T-helper 2 cell treated with Interferon-gamma antibody and Interleukin-4, amounts not matched to agents 5 μg/mL and 100 μg/mL, for 36 hours (primary cell): ENCODE measurements at places on chromosomes 4 and X.

GRCh38 chrX:123801901-123802300 is 58.0 kb upstream of the XIAP start:
- peaks cover 5% of the 10 kb centered on the region for H3K4me1 ChIP-seq
- H3K36me3 ChIP-seq = no peaks in the 10 kb centered on the region
- no peak overlapping the region for H3K4me3 ChIP-seq
- H3K27ac ChIP-seq = no peak overlapping the region
- H3K27me3 ChIP-seq = no peaks in the 10 kb centered on the region
- DNase-seq = no peak

- no peak overlapping the region for H3K4me3 ChIP-seq
- H3K27me3 ChIP-seq = no peaks in the 10 kb centered on the region
- H3K27ac ChIP-seq = no peak overlapping the region
- no peaks in the 10 kb centered on the region for H3K36me3 ChIP-seq
- H3K4me1 ChIP-seq = no peaks in the 10 kb centered on the region
Observed at GRCh38 chrX:29274517-29274916, 687.3 kb downstream of the IL1RAPL1 start.

GRCh38 chr4:125315576-125316400 is 1.0 kb downstream of the FAT4 start:
- no peak overlapping the region for H3K27ac ChIP-seq
- H3K4me3 ChIP-seq = peak overlapping the region; percentile 83
- H3K27me3 ChIP-seq = peaks cover 50% of the 10 kb centered on the region
- peaks cover 22% of the 10 kb centered on the region for H3K4me1 ChIP-seq

- H3K4me1 ChIP-seq = peaks cover 39% of the 10 kb centered on the region
- H3K4me3 ChIP-seq = no peak overlapping the region
- H3K36me3 ChIP-seq = peaks cover 19% of the 10 kb centered on the region
- DNase-seq = no peak
Observed at GRCh38 chrX:19630228-19630627, 114.9 kb upstream of the MAP3K15 start.

- DNase-seq = no peak
- no peaks in the 10 kb centered on the region for H3K36me3 ChIP-seq
Observed at GRCh38 chr4:143372093-143372915, 35.6 kb downstream of the GAB1 start.

GRCh38 chr4:187586892-187587291 is 408.7 kb upstream of the ZFP42 start:
- no peak overlapping the region for H3K4me3 ChIP-seq
- DNase-seq = no peak
- H3K36me3 ChIP-seq = no peaks in the 10 kb centered on the region
- H3K27ac ChIP-seq = no peak overlapping the region

DNA sequence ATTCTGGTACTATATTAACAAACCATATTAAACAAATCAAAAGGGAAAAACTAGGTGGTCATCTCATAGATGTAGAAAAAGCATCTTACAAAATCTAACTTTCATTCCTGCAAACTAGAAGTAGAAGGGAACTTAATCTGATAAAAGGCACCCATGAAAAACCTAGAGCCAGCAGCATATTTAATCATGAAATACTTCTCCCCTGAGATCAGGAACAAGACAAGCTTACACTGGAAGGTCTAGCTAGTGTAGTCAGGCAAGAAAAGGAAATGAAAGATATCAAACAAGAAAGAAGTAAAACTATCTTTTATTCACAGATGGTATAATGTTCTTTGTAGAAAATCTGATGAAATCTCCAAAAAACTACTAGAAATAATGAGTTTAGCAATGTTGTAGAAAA is 41.2 kb downstream of the ATP10D start:
- no peaks in the 10 kb centered on the region for H3K27me3 ChIP-seq
- H3K27ac ChIP-seq = no peak overlapping the region
- H3K4me1 ChIP-seq = peaks cover 18% of the 10 kb centered on the region
- H3K4me3 ChIP-seq = no peak overlapping the region

- no peak overlapping the region for H3K27ac ChIP-seq
- no peaks in the 10 kb centered on the region for H3K4me1 ChIP-seq
- no peaks in the 10 kb centered on the region for H3K36me3 ChIP-seq
- no peak for DNase-seq
- peaks cover 8% of the 10 kb centered on the region for H3K27me3 ChIP-seq
- no peak overlapping the region for H3K4me3 ChIP-seq
Observed at GRCh38 chr4:76233529-76233928, 18.0 kb upstream of the FAM47E start.

DNA sequence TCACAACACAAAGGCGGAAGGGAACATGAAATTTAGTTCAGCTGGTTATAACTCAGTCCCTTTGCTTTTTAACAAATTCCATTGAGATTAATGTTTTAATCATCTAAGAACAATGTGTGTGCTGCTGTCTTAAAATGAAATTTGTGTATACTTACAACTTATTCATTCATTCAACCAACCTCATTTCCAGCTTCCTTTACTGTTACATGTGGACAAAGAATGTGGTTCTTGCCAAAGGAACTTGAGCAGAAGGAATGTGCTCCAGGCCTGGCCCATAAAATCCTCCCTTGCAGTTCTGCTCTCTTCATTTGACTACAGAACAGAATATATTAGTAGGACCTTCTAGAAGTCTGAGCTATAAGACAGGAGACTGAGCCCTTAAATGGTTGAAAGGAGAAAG is 176.8 kb upstream of the GLRA2 start:
- no peaks in the 10 kb centered on the region for H3K27me3 ChIP-seq
- H3K4me1 ChIP-seq = no peaks in the 10 kb centered on the region
- H3K4me3 ChIP-seq = no peak overlapping the region
- no peak for DNase-seq
- no peak overlapping the region for H3K27ac ChIP-seq

DNA sequence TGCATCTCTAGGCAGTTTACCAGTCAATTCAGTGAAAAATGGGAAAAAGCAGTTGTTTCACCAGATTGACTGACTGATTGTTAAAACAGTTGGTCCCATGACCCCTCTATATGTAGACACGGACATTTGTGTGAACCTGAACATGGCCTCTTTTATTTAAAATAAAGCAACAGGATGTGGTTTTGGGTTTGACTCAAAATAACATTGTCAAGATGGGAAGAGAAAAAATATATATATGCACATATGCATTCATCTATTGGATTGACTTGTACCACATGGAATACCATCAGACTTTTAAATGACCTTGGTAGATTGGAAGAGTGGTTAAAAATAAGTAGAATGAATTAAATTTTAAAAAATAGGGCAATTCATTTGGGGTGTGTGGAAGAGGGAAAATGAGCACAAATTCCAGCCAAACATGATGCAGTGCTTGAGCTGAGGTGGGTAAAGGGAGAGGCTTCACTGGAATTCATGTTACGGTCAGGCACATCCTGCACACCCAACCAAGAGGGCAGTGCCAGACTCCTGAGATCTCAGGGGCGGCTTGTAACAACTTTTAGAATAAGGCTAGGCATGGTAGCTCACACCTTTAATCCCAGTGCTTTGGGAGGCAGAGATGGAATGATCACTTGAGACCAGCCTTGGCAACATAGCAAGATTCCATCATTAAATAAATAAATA is 560.7 kb upstream of the TENM3 start:
- no peak overlapping the region for H3K27ac ChIP-seq
- H3K36me3 ChIP-seq = no peaks in the 10 kb centered on the region
- no peak for DNase-seq
- no peaks in the 10 kb centered on the region for H3K4me1 ChIP-seq
- H3K27me3 ChIP-seq = no peaks in the 10 kb centered on the region

- peaks cover 48% of the 10 kb centered on the region for H3K4me1 ChIP-seq
- H3K36me3 ChIP-seq = peaks cover 72% of the 10 kb centered on the region
- no peaks in the 10 kb centered on the region for H3K27me3 ChIP-seq
- H3K4me3 ChIP-seq = no peak overlapping the region
Observed at GRCh38 chr4:36237366-36238313, 6.7 kb downstream of the ARAP2 start.

GRCh38 chr4:164203476-164203875 is 550.5 kb upstream of the SMIM31 start:
- no peak overlapping the region for H3K4me3 ChIP-seq
- no peaks in the 10 kb centered on the region for H3K4me1 ChIP-seq
- H3K36me3 ChIP-seq = no peaks in the 10 kb centered on the region
- no peak overlapping the region for H3K27ac ChIP-seq

- DNase-seq = no peak
- H3K27ac ChIP-seq = peak overlapping the region; percentile 80
- no peaks in the 10 kb centered on the region for H3K27me3 ChIP-seq
- peaks cover 13% of the 10 kb centered on the region for H3K36me3 ChIP-seq
- peak overlapping the region; percentile 71 for H3K4me3 ChIP-seq
- peaks cover 46% of the 10 kb centered on the region for H3K4me1 ChIP-seq
Observed at GRCh38 chr4:6917461-6918271, 8.0 kb downstream of the TBC1D14 start.

- H3K4me1 ChIP-seq = peaks cover 9% of the 10 kb centered on the region
- H3K4me3 ChIP-seq = no peak overlapping the region
- no peak overlapping the region for H3K27ac ChIP-seq
- H3K27me3 ChIP-seq = peaks cover 2% of the 10 kb centered on the region
- no peak for DNase-seq
Observed at GRCh38 chr4:100849319-100849718, 331.5 kb upstream of the EMCN start.

GRCh38 chrX:110178179-110178865 is 139.6 kb downstream of the AMMECR1 start:
- peaks cover 4% of the 10 kb centered on the region for H3K4me1 ChIP-seq
- H3K27me3 ChIP-seq = no peaks in the 10 kb centered on the region
- no peak overlapping the region for H3K27ac ChIP-seq
- DNase-seq = no peak
- H3K4me3 ChIP-seq = no peak overlapping the region

GRCh38 chr4:98648602-98649001 is 9.8 kb downstream of the TSPAN5 start:
- H3K4me1 ChIP-seq = peaks cover 43% of the 10 kb centered on the region
- H3K27ac ChIP-seq = no peak overlapping the region
- H3K4me3 ChIP-seq = no peak overlapping the region
- H3K27me3 ChIP-seq = no peaks in the 10 kb centered on the region
- H3K36me3 ChIP-seq = peaks cover 27% of the 10 kb centered on the region

GRCh38 chr4:5572751-5573150 is 135.6 kb downstream of the EVC2 start:
- no peaks in the 10 kb centered on the region for H3K36me3 ChIP-seq
- H3K4me3 ChIP-seq = no peak overlapping the region
- no peaks in the 10 kb centered on the region for H3K27me3 ChIP-seq
- no peak for DNase-seq
- H3K4me1 ChIP-seq = no peaks in the 10 kb centered on the region

DNA sequence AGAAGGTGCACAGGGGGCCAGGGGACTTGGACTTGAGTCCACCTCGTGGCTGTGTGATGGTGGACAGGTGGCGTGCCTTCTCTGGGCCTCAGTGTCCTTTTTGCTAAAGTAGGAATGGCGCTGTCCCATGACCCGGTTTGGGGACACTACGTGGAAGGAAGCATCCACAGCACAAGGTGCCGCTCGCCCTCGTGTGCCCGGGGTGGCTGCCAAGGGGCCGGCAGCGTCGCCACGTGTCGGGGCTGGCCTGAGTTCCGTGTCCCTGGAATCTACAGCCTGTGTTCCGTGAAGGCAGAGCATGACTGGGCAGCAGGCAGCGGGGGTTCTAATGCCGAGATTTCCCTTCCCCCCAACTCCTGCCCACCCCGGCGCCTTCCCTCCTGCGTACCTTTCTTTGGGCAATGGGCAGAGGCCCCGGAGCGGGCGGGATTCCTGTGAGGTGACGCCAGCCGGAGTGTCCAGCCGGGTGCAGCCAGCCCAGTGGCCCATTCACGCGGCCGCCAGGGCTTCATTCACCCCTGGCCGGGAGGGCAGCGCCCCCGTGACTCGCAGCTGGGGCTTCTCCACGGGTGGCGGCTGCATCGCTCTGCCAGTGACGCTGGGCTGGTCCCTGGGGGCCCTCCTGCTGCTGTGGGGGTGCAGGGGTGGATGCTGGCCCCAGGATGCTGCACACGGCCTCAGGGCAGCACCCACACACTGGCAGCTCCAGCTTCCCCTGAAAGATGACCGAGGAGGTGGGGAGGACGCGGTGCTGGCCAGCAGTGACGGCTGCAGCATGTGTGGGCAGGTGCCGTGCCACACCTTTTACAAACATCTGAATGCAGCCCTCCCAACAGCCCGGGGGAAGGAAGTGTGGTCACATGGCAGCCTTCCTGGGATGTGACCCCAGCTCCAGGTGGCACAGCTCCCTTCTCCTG is 21.2 kb downstream of the DOK7 start:
- DNase-seq = no peak
- H3K4me3 ChIP-seq = no peak overlapping the region
- H3K4me1 ChIP-seq = no peaks in the 10 kb centered on the region
- peaks cover 15% of the 10 kb centered on the region for H3K27me3 ChIP-seq
- H3K36me3 ChIP-seq = no peaks in the 10 kb centered on the region

- H3K36me3 ChIP-seq = no peaks in the 10 kb centered on the region
- no peaks in the 10 kb centered on the region for H3K4me1 ChIP-seq
- H3K27ac ChIP-seq = no peak overlapping the region
- no peak overlapping the region for H3K4me3 ChIP-seq
Observed at GRCh38 chr4:164440199-164440598, 313.7 kb upstream of the SMIM31 start.

GRCh38 chr4:48939785-48940184 is 33.2 kb upstream of the OCIAD2 start:
- H3K36me3 ChIP-seq = no peaks in the 10 kb centered on the region
- no peak overlapping the region for H3K4me3 ChIP-seq
- H3K27ac ChIP-seq = no peak overlapping the region
- H3K27me3 ChIP-seq = peaks cover 15% of the 10 kb centered on the region
- H3K4me1 ChIP-seq = peaks cover 3% of the 10 kb centered on the region
- DNase-seq = no peak

- H3K4me3 ChIP-seq = no peak overlapping the region
- no peaks in the 10 kb centered on the region for H3K4me1 ChIP-seq
- no peaks in the 10 kb centered on the region for H3K36me3 ChIP-seq
Observed at GRCh38 chr4:11720292-11720691, 291.6 kb upstream of the HS3ST1 start.

- no peak overlapping the region for H3K27ac ChIP-seq
- no peak overlapping the region for H3K4me3 ChIP-seq
- H3K36me3 ChIP-seq = no peaks in the 10 kb centered on the region
Observed at GRCh38 chr4:127140306-127140705, 492.5 kb upstream of the INTU start.

DNA sequence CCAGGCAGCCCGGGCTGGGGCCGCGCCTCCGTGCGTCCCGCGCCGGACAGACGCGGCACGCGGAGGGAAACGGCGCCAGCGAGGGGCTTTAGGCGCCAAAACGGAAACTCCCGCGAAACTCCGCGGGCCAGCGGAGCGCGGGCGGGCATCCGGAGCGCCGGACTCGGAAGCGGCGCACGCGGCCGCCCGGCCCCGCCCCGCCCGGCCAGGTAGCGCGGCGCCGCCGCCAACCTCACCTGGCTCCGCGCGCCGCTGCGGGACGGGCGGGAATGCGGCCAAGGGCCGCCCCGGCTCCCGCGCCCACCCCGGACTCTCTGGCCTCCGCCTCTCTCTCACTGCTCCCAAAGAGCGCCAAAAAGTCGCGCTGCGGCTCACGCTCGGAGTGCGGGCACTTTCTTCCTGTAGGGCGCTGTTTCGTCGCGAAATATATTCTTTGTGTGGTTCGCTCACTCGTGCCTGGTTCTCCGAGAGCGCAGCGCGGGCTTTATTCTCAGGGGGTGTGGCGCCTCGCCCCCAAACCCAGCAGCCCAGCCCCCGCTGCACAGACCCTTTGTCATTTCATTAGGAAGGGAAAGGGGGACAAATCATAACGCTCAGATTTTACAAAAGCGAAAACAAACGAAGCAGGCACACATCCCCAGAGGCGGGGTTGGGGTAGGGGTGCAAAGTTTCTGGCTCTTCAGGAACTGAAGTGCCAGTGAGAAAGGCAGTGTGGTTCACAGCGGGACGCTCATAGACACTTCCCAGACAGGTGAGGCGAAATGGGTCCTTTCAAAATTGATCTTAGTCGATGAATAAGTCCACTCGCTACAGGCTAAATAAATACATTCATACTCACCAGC is 961 bp upstream of the MBNL3 start:
- H3K4me3 ChIP-seq = peak overlapping the region; percentile 92
- peak overlapping the region; percentile 92 for H3K27ac ChIP-seq
- H3K4me1 ChIP-seq = peaks cover 19% of the 10 kb centered on the region
- DNase-seq = peak; percentile 28
